ENCODE measurements at places on chromosomes 7 and 10.
A peak's percentile ranks its signal among the peaks of the same experiment; 100 is the strongest.

DNA sequence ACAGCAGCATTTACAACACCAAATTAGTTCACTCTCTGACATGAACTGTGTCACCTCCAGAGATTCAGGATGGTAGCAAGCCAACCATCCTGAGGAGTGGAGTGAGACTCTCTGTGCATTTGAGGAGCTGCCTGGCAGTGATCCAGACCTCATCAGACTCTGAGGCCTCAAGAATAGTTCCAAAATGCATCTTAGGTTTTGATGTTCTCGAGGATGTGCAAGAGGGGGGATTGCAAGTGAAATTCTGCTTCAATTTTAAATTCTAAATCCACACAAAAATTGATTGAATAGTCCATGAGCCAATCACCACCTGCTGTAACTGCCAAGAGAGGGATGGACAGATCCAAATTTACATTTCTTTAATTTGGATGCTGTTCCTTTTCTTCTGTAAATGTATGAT lies 49.7 kb downstream of the SLK start:
- DNase-seq, result no peak

GRCh38 chr10:69801094-69801433 lies 642 bp upstream of the COL13A1 start:
- peak; percentile 44 for DNase-seq

GRCh38 chr7:5636914-5637313 lies 144.5 kb downstream of the RNF216 start:
- DNase-seq, result no peak

- no peak for DNase-seq
Measured at GRCh38 chr7:121084748-121085336, 96.3 kb downstream of the CPED1 start.

GRCh38 chr7:18890134-18890533 lies 227.3 kb downstream of the TWIST1 start:
- no peak for DNase-seq

- no peak for DNase-seq
Measured at GRCh38 chr7:151762583-151763245, 114.2 kb downstream of the PRKAG2 start.

- no peak for DNase-seq
Measured at GRCh38 chr7:38303866-38304265, 30.4 kb upstream of the TARP start.

DNA sequence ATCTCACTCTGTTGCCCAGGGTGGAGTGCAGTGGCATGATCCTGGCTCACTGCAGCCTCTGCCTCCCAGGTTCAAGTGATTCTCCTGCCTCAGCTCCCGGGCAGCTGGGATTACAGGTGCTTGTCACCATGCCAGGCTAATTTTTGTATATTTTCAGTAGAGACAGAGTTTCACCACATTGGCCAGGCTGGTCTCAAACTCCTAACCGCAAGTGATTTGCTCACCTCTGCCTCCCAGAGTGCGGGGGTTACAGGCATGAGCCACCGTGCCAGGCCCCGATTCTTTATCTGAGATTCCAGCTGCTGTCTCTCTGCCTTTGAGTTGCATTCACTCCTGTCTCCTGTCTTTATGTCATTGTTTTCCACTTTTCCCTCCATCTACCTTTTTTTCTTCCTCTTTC lies 168.7 kb downstream of the TMEM178B start:
- no peak for DNase-seq

- no peak for DNase-seq
Measured at GRCh38 chr7:39415091-39415787, 151.0 kb upstream of the YAE1 start.

- DNase-seq, result no peak
Measured at GRCh38 chr7:69953136-69954067, 355.1 kb downstream of the AUTS2 start.

- no peak for DNase-seq
Measured at GRCh38 chr7:991729-992656, 9.0 kb downstream of the CYP2W1 start.

- no peak for DNase-seq
Measured at GRCh38 chr7:20236790-20237189, 19.6 kb upstream of the MACC1 start.

- no peak for DNase-seq
Measured at GRCh38 chr10:618229-618989, 71.1 kb downstream of the DIP2C start.

GRCh38 chr7:132979524-132979923 lies 102.4 kb downstream of the CHCHD3 start:
- DNase-seq, result no peak

- DNase-seq, result no peak
Measured at GRCh38 chr10:58341422-58341821, 6.6 kb downstream of the UBE2D1 start.

GRCh38 chr10:87818505-87819288 lies 671 bp upstream of the ATAD1 start:
- peak; percentile 55 for DNase-seq

DNA sequence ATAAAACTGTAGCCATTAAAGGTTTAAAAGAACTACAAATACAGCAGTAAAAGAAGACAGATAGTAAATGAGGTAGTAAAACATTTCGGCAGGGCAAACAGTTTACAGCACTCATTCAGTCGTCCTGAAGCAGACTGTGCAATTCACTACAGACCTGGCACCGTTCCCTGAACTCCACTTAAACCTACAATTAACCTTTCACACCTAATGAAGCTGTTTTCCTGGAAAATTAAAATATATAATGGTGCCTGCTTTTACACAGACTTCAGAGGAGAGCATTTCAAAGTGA lies 335.3 kb downstream of the GFRA1 start:
- no peak for DNase-seq

GRCh38 chr7:36761835-36762234 lies 37.5 kb upstream of the AOAH start:
- DNase-seq, result no peak

DNA sequence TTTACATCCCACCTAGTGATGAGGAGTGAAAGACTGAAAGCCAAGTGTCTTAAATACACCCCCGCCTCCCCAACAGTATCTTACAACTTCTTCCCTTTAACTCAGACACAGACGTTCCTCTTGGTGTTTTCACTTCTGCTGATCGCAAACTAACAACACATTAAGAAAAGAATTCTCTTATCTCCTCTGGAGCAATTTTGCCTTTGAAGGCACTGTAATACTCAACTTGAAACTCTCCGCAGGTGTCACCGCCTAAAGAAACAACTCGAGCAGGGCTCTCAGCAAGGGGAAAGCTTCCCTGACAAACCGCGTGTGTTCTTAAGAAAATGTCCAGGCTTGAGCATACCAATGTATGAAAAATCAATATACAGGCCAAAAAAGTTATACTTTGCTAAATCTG lies 452 bp downstream of the SEMA3C start:
- no peak for DNase-seq

DNA sequence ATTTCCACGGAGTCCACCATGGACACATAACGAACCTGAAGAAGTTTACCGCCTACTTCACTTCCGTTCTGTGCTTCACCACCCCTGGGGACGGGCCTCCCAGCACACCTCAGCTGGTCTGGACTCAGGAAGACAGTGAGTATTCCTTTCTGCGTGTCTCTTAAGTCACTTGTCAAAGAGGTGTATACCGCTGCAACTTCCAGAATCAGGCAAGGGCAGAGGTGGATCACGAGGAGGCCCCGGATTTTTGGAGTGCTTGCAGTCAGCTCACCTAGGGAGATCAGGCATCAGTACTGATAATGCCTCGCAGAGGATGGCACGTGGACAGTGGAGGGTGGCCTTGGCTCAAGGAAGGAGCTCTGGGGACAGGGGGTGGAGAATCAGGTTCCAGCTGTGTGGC lies 630.4 kb upstream of the FOXK1 start:
- DNase-seq, result no peak

- DNase-seq, result no peak
Measured at GRCh38 chr7:31056775-31057346, 4.8 kb downstream of the ADCYAP1R1 start.

GRCh38 chr7:94512735-94513564 lies 3.3 kb downstream of the CASD1 start:
- DNase-seq, result no peak

- DNase-seq, result no peak
Measured at GRCh38 chr10:29807163-29807806, 172.5 kb upstream of the SVIL start.

DNA sequence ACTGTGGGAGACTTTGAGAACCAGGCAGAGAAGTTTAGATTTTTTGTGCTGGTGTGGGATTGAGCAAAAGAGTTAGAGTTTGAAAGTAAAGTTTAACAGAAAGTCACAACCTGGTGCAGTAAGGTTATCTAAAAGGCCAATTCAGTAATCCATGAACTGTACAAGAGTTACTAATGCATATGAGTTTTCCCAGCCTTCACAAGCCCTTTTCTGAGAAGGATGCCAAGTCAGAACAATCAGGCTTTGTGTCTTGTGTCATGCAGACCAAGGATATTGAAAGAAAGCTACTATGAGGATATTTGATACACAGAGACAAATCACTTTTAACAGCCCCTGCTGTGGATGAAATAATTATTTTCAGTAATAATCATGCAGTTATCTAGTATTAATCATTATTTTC lies 68.8 kb upstream of the MYO3A start:
- DNase-seq, result no peak

- no peak for DNase-seq
Measured at GRCh38 chr10:43040482-43041256, 36.2 kb upstream of the RET start.

GRCh38 chr7:127582361-127582760 lies 3.0 kb downstream of the GCC1 start:
- DNase-seq, result no peak

DNA sequence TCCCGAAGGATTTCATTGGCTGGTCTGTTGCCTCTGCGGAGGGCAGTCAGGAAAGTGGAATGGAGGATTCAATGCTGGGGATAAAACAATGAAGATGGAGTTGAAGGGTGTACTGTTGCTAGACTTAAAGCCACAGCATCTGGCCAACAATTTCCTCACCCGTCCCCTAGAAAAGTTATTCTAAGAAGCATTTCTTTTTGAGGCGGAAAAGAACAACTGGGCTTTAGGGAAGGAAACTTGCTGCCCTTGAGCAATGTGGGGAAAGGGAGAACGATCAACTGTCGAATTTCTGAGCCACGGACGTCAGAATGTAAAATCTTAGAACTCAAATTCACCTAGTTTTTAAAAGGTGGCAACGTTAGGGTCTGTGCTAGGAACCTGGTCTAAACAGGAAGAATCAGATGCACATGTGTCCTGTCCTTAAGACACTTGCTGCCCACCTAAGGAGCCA lies 664 bp downstream of the FMC1 start:
- no peak for DNase-seq

GRCh38 chr7:40802497-40802896 lies 667.7 kb downstream of the SUGCT start:
- DNase-seq, result no peak

DNA sequence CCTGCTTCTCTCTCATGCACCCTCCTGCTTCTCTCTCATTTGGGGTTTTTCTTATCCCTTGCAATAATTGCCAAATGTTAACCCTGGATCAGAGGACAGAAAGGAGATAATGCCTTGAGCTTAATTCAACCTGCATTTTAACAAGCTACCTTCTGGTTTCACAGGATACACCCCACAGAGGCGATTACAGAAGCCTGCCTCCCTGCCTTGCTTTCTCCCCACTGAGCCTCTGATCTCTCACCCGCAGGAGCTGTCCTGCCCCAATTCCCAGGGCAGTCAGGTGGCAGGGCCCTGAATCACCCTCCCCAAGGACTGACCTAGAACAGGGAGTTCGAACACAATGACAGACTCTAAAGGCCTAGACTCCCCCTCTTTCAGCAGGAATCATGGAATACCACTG lies 959.5 kb downstream of the GRID1 start:
- no peak for DNase-seq

DNA sequence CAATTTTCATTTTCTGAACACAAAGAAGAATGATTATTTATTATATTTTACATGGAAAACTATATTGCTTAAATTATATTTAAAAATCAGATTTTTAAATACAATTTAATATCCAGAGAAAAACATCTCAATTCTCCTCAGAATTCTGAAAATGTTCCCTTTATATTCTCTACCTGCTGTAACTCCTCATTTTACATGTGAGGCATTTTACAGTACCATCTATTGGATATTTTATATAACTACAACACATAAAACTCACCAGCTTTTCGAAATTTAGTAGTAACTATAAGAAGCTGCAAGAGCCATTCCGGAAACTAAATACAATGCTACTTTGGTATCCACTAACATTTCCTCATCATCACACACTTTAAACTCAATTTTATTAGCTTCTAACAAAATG lies 264.6 kb downstream of the DGKB start:
- DNase-seq, result no peak

GRCh38 chr7:94045581-94045980 lies 41.4 kb upstream of the BET1 start:
- DNase-seq, result no peak

DNA sequence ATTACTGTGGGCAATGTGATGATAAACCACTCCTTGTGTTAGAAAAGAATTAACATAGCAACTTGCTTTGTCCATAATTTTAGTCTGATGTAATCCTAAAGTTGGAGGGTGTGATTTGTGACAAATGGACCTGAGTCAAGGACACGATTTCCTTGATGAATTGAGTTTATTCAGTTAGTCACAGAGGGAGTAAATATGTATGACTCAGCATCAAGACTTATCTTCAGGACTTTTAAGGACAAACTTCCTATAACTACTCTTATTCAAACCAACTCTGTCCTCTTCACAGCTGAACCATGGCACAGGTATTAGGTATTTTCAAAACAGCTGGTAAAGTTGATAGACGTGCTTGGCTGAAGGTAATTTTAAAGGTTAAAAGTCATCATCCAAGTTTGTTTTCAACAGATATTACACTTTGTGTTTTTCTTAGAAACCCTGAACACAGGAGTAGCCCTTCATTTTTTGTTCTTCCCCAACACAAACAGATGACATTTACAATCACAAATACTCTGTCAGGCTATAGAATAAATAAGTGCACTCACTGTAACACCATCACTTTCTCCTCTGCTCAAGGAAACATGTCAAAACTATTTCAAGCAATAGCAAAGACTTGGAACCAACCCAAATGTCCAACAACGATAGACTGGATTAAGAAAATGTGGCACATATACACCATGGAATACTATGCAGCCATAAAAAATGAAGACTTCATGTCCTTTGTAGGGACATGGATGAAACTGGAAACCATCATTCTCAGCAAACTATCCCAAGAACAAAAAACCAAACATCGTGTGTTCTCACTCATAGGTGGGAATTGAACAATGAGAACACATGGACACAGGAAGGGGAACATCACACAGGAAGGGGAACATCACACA lies 54.5 kb downstream of the COA1 start:
- no peak for DNase-seq

Data from stimulated activated CD4-positive, alpha-beta T cell treated with anti-CD3 and anti-CD28 coated beads, Interleukin-2, amount 100 ng/mL, for 48 hours (primary cell).